ENCODE measurements at places on chromosomes 12 and 14.

GRCh38 chr14:80663541-80663940 is 278.0 kb downstream of the CEP128 start:
- DNase-seq = no peak

- DNase-seq = peak; percentile 1
Measured at GRCh38 chr12:16228067-16228466, 49.4 kb downstream of the SLC15A5 start.

DNA sequence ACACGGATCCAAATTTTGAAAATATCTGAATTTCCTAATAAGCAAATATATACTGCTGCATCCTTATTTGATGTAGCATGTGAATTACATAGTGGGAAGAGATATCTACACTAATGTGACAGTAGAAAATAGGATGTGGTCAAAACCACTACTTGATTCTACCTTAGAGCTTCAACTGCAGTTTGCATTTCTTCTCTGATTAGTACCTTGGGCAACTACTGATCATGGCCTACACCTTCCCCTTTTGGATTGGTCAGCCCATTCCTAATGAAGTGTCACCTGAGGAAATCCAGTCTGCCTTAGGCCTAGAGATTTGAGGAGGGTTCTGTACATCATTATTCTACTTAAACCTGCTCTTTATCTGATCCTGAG is 10.7 kb downstream of the LLPH start:
- no peak for DNase-seq

DNA sequence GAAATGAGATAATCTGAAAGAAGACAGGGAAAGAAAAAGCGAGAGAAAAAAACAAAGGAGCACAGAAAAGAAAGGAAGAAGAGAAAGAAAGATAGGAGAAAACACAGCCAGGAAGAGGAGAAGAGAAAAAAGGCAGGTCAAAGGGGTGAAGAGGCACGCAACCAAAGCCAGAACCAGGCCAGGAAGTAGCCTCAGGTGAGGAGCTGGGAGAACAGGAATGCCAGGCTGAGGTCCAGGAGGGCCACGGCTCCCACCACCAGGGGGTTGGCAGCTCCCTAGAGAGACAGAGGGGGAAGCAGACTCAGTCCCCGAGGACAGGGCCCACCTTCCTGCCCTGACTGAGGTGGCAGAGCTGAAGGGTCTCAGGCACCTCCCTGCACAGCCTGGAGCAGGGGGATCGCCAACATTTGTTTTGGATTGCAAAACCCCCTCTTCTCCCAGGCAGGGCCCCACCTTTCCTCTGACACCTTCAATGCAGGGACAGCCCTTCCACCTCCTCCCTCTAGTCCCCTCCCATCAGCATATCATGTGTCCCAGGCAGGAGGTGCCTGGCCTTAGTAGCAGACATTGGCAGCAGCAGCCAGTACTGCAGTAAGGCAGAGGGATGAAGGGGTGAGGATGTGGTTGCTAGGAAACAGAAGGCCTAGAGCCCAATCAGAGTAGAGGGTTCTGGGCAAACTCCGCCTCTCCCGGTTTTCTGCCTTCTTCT is 2.0 kb upstream of the AP1G2 start:
- peak; percentile 40 for DNase-seq

DNA sequence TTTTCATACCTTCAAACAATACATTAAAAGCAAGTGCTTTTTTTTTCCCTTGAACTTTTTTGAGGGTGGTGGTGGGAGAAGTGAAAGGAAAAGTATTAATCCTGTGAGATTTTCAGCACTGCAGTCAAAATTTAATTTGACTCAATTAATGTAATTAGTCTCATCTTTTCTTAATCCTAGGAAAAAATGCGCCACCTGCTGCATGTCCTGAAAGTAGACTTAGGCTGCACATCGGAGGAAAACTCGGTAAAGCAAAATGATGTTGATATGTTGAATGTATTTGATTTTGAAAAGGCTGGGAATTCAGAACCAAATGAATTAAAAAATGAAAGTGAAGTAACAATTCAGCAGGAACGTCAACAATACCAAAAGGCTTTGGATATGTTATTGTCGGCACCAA is 52.2 kb downstream of the SPATA7 start:
- DNase-seq = peak; percentile 27

- DNase-seq = peak; percentile 22
Measured at GRCh38 chr12:24373004-24373403, 423.5 kb upstream of the SOX5 start.

DNA sequence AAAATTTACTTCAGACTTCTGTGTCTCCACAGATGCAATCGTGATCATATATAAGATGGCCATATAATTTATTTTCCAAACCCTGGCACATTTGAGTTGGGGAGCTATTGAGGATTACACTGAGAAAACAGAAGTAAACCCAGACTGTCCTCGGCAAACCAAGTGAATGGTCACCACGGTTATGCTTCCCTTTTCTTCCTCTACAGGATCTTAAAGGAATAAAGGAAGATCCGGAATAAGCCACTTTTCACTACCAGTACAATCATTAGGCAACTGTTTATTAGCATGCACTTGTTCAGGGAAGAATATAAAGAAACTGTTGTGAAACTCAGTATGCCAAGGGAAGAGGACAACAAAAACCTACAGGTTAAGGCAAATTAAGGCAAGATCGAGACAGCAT is 27.6 kb downstream of the SBNO1 start:
- no peak for DNase-seq

DNA sequence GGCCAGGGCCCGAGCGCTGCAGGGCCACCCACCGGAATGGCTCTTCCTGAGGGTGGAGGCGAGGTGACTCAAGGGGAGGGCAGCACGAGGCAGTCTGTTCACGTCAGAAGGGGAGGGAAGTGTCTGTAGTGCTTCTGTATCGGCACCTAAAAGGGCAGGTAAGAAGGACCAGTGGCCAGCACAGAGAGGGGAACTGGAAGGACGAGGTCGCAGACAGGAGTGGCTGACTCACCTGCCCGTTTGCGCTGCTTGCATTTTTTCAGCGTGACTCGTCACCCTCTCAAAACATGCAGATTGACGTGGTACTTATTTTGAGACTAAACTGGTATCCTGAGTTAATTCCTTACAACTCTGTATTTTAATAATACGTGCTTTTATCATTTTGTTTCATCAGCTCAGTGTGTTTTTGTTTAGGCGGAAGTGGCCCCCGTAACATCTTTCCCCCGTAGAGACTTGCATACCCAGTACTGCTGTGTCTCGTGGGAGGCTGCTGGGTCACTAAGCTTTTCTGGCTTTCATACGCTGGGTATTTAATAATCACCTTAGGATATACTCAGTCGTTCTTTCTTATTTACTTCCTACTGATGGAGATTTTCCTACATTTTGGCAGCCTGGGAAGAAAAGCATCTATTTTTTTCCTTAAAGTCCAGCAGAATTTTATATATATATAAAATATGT is 26.4 kb downstream of the SFSWAP start:
- DNase-seq = peak; percentile 71

- DNase-seq = no peak
Measured at GRCh38 chr14:98912655-98913054, 359.3 kb downstream of the BCL11B start.

GRCh38 chr12:109735825-109736551 is 22.4 kb downstream of the FAM222A start:
- DNase-seq = no peak

DNA sequence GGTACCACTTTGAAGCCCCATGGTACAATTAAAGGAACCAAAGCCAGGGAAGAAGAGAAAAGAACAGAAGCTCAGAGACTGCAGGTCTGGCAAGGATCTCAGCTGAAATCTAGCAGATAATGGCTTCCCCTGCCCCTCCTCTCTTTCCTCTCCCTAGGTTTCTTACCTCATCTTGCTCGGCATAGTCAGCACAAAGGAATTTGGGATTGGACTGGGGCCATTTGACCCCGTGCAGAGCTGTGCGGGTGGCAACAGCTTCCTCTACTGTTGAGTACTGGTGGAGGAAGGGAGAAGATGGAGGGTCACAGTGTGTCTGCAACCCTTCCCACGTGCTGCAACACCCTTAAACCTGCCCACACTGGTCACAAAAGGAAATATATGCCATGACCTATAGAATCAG is 4.7 kb upstream of the CDH24 start:
- DNase-seq = peak; percentile 98

DNA sequence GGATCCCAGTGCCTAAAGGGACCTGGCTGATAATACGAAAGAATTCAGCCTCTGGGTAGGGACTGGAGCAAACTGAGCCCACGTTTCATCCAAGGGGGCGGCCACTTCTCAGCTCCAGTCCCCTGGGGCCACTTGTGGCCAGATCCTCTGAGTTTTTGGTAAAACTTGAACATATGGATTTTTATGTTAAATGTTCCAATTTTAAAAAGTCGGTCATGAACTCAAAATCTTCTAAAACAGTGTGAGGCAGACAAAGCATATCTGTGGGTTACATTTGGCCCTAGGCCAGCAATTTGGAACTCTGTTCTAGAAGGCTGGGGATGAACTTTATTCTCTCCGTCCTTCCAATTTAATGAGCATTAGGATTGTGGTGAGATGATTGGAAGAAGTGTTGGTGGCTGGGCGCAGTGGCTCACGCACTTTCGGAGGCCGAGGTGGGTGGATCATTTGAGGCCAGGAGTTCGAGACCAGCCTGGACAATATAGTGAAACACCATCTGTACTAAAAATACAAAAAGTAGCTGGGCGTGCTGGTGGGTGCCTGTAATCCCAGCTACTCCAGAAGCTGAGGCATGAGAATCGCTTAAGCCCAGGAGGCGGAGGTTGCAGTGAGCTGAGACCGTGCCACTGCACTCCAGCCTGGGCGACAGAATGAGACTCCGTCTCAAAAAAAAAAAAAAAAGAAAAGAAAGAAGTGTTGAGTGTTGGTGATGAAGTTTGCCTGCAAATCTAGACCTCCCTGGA is 3.0 kb upstream of the PPP1CC start:
- peak; percentile 52 for DNase-seq

DNA sequence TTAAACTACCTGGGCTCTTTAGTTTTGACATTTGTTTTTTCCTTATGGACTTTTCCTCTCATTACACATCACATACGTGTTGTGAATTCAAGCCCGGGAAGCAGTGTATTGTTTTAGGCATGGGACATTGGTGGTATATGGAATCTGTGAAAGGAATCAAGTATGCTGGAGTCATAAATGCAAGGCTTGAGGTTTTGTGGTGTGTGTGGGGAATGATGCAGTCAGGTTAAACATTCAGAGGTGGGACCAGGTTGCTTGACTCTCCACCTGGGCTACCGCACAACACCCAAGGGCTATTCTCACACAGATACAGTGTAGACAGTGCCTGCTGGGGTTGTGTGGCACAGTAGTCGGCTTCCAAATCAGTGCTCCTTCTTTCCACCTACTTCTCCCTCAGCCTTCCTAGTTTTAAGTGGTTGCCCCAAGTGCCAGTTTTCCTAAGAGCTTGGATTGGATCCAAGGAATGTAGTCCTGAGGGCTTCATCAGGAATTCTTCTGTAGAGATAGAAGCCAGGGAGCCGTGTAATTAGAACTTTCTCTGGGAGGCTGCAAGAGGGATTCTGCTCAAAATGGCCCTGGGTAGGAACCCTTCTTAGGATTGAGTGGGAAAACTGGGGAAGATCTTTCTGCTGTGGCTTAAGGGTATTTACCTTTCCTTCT is 243.7 kb downstream of the C12orf75 start:
- no peak for DNase-seq

- DNase-seq = no peak
Measured at GRCh38 chr12:22246217-22246846, 88.2 kb downstream of the ST8SIA1 start.

- DNase-seq = no peak
Measured at GRCh38 chr14:91681893-91682563, 49.9 kb downstream of the CATSPERB start.

DNA sequence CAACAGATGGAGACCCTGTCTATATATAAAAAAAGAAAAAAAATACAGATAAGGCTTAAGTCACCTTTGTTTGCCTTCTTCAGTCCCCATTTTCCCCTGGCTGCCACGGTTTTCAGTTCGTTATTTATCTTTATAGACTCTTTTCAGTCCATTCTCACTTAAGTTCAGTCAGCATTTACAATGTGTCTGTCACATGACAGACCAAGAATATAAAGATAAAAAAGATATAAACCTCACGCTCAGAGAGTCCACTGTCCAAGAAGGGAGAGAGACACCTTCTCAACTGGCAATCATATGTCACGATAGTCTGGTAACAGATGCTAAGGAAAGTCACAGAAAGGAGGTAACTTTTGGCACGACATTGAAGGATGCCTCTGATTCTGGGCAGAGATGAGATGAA is 13.4 kb upstream of the POLR3B start:
- no peak for DNase-seq

GRCh38 chr14:99132821-99133635 is 139.0 kb downstream of the BCL11B start:
- no peak for DNase-seq

DNA sequence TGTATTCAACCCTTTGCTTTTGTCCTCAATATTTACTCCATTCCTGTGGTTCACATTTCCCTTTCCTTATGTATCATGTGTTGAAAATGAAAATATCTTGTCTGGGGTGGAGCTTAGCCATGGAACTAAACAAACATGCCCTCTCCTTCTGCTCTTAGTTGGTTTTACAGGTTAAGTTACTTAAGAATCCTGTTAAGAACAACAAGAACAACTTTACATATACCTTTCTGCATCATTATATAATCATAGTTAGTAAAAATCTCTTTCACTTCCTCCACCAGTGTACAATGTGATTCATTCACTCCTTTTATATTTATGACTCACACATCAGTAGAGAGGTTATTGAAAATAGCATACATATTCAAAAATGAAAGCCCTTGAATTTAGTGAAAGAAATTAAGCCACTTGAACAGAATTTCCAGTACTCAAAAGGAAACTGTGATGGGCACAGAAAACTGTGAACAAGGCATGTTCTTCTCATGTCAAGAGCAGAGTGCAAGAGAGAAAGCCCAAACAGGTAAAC is 307.7 kb downstream of the CCDC91 start:
- DNase-seq = peak; percentile 62

GRCh38 chr14:42428996-42429395 is 822.3 kb downstream of the LRFN5 start:
- no peak for DNase-seq

- no peak for DNase-seq
Measured at GRCh38 chr14:95144849-95145248, 12.5 kb downstream of the DICER1 start.

DNA sequence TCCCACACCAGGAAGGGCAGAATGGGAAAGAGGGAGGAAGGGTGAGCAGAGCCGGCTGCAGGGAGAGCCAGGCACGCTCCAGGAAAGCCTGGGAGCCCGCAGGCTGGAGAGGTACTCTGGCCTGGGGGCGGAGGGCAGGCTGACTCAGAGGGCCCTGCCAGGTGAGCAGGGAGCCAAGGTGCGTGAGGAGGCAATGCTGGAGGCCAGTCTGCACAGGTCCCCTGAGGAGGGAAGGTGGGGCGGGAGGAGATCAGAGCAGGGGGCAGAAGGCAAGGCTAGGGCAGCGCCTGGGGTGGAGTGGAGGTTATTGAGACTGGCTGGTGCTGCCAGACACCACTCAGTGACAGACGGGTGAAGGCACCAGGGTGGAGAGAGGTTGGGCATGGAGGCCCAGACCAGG is 385.0 kb downstream of the BCL11B start:
- no peak for DNase-seq

- DNase-seq = peak; percentile 24
Measured at GRCh38 chr12:83015390-83016217, 328.9 kb downstream of the TMTC2 start.

GRCh38 chr14:94690486-94690885 is 78.3 kb downstream of the SERPINA3 start:
- DNase-seq = no peak
